Large intestine (tissue), 12 donors: ENCODE measurements at places on chromosomes 13 and 19.

- DNase-seq = no peak
Measured at GRCh38 chr13:75929076-75929475, 292.9 kb downstream of the LMO7 start.

DNA sequence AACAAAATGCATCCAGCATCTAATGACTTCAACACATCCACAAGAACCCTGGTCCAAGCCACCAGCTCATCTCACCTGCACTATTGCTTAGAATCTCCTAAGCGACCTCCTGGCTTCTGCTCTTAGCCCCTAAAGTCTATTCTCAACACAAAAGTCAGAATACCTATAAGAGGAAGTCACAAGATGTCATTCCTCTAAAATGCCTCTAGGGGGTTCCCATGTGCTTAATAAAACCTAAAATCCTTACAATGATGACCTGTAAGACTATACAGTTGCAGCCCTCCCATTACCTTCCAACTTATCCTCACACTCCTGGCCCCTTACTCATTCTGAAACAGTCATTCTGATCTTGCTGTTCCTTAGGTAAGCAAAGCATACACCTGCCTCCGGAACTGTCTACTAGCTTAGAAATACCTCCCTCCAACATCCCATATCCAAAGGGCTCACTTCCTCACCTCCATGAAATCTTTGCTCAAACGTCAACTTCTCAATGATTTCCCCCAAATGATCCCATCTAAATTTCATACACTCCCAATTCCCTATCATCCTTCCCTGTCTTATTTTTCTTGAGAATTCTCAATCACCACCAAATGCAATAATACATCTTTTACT, 10.0 kb downstream of the ATP7B start:
- DNase-seq = no peak

- DNase-seq = peak; percentile 35
Measured at GRCh38 chr13:96089749-96090239, at the start of gene HS6ST3. Gene HS6ST3, plus strand, starts transcription at chr13:96090107.

- DNase-seq = no peak
Measured at GRCh38 chr13:42812316-42812715, 30.9 kb downstream of the FAM216B start.

DNA sequence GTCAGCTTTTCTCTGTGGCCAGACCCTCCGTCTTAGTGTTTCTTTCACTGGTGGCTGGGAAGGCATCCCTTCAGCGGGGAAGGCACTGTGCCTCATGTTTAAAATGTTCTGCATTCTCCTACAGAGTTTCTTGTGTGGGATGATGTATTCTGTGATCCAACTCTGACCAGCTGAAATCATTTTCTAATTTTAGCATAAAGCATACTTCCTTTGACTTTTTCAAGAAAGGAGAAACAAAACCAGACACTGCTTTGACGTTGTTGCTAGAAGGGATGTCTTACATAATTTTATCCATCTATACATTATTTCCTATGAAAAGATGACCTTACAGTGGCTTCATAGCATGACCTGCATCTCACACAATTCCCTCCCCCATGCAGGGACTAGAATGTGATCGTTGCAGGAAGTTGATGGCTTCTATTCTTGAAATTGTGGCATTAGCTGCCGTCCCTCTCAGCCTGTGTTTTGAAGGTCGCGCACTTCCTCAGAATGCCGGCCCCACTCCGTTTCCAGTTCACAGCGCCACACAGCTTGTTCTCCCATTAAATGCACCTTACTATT, 38.6 kb upstream of the TEX29 start:
- peak; percentile 25 for DNase-seq
